Posterior vena cava (tissue), 2 donors: ENCODE measurements at places on chromosomes 2 and 18.

DNA sequence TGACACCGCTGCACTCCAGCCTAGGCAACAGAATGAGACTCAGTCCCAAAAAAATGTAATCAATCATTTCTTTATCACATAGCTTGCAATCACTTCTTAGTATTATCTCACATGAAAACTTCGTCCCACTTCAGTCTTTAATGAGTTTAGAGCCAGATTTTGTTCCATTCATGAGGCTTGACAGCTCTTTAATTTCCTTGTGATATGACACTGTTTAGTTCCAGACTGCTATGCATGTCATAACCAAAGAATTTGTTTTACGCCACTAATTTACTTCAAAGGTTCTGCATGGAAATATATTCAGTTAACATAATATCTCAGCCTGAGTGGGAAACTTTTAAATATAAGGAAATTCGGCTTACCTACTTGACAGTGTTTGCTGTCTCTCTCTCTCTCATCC, 113.1 kb downstream of the ZNF532 start:
- no peak for DNase-seq

DNA sequence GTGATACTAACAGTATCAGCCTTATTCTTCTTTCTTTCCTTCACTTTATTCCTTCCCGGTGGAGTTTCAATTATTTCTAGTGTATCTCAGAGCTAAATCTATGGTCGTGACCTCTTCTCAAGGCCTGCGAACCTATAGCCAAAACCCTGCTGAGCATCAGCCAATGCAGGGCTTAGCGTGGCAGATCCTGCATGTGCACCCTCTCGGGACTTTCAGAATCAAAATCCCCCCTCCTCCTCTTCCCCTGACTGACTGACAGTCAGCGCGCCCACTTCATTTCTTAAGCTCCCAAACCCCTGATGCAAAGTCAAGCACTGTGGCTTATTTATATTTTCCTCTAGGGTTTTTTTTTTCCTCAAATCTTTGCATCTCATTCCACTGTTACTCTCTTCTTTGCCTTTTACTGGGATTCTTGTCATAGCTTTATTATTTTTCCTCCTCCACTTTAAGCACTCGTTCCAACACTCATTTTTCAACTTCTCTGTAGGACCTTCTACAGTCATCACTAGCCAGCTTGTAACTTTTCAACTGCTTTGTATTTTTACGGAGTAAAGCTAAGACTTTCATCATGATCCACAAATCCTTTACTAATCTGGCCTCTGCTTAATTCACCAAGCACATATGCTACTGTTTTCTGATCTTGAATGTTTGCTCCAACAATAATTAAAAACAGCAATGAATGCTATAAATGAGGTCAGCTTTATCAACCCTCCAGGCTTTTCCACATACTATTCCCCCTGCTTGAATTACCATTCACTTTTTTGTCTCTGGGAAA, 896.5 kb upstream of the PIK3C3 start:
- DNase-seq, result no peak

DNA sequence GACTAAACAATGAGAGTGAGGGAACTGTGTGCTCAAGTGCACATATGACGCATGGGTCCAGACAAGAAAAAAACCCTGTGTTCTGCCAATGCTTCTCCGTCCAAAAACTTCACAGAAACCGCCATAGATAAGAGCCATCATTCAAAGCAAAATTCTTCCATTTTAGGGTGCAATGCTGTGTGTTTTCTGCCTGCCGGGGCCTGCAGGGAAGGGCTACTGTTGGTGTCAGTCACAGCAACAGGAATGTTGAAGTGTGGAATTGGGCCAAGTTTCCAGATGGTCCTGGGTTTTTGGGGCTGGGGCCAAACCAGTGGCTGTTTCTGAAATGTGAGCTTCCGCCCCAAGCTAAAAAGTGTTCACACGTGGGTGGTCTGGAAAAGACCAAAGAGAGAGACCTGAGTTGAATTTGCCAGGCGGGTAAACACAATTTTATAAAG, 677 bp upstream of the MC2R start:
- no peak for DNase-seq

DNA sequence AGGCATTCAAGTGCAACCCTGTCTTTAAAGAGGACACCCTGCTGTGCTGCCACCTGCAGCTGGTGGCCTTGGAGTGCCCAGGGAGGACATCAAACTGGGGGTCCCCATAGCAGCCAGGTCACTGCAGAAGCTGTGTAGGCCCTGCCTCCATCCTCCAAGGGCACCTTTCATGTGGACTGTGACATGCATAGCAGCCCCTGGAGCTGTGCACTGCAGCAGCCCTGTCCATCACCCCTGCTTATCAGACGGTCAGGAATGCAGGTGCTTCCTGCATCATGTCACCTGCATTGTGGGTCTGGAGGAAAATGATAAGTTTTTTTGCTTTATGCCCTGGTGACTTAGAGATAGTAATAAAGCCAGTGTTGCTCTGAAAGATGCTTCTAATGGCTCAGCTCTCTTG, 155.7 kb downstream of the DYSF start:
- DNase-seq, result peak; percentile 19

GRCh38 chr18:11323359-11323819, 174.0 kb upstream of the PIEZO2 start:
- peak; percentile 83 for DNase-seq

GRCh38 chr2:196711625-196712024, 72.1 kb downstream of the CCDC150 start:
- no peak for DNase-seq

GRCh38 chr2:67322353-67323001, 74.7 kb upstream of the ETAA1 start:
- peak; percentile 78 for DNase-seq

DNA sequence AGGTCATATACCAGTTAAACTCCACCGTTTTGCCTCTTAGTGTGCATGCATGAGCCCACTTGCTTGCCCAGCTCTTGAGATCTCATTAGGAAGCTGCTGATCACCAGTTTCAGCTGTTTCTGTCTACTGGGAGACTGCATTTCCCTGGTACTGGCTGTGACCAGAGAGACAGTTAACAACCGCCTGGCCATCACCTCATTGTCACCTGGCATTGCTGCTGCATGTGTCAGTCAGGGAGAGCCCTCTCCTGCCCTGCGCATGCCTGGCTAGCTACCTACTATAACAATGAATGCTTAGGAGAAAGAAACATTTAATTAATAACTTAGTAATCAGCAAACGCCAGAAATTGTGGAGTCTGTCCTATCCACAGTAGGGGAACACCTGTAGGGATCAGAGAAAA, 265.8 kb upstream of the CYRIA start:
- DNase-seq, result no peak

- no peak for DNase-seq
Measured at GRCh38 chr2:104125096-104125495, 728.8 kb upstream of the POU3F3 start.

DNA sequence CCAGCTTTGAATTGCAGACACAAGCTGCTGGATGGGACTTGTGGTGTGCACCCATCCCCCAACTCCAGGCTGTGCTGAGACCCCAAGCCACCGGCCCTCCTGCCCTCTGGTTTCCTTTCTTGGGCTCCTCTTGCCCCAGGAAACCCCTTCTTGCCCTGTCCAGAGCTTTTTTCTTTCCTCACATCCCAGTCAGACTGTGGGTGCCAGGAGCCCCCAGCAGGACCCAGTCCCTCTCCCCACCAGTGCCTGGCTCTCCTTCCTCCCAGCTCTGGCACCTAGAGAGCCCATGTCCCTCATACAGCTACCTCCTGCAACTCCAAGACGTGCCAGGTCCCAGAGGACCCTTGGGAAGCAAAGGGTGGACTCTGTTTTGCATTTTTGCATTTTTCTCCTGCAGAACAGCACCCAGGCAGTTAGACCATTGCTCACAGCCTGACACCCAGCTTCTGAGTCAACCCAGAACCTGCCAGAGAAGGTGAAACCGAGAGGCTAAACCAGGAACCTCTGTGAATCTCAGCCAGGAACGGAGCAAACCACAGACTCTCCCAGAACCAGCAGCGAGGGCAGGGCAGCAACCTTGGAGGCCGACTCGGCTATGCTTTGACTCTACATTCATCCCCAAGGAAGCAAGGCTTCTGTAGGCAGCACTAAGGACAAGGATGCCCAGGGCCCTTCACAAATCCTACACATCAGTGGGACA, 221.1 kb downstream of the ANAPC1 start:
- no peak for DNase-seq

DNA sequence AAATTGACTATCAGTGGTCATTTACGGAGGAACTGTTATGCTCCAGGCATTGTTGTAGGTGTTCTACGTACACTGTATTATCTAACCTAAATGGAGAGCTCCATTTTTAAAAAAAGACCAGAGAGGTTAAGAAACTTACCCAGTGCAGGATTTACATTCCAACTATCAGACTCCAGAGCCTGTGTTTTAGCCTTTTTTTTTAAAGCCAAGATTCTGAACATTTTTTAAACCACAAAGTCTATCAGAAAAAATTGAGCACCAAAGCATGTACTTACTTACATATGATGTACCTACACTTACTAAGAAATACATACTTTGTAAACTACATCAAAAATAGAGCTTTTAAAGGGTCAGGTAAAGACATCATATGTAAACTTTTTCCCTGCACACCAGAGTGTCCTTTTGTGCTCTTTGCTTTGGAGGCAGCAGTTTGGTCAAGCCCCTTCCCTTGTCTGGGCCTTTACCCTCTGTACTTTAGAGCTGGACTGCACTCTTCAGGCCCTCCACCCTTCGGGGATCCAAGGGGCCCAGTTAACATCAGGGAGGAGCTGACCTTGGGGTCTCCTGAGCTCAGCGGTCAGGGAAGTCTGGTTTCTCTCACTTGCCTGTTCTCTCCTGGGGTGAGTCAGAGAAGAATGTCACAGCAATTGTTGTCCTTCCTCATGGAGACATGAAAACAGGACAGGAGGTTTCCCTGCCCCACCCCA, 58.4 kb downstream of the ITGB1BP1 start:
- DNase-seq, result no peak

GRCh38 chr2:239188536-239188935, 212.3 kb downstream of the HDAC4 start:
- DNase-seq, result peak; percentile 76

DNA sequence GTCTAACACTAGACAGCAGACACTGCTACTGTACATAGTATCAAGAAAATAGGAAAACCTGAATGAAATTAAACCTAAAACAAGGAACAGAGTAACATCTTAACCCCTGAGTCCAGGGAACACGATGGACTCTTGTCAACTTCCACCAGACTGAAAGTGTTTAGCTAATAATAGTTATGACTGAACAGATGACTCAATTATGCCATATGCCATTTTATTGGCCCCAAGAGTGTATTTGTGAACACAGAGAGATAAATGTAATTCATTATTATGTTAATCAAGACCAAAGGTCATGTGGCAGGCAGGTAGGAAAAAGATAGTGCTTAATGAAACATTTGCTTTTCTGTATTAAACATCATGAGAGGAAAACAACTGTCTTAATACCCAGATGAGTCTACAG, 58.0 kb downstream of the NYAP2 start:
- DNase-seq, result no peak

DNA sequence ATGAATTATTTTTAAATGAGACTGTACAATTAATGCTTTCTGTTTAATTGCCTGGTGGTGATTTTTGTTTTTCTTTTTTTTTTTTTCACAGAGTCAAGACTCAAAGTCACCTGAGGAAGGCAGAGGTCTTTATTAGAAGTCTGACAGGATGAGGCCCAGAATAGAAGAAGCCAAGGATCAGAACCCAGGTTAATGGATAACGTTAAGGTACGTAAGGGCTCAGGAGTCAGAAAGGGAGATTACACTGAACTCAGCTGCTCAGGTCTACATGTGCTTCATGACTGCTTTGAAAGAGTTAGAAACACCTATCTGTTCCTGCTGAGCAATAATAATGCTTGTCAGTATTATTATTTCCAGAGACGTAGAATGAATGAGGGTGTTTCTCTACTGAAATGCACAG, 196.5 kb downstream of the LRATD1 start:
- DNase-seq, result no peak

GRCh38 chr18:48897531-48897930, 53.2 kb downstream of the SMAD7 start:
- peak; percentile 78 for DNase-seq

GRCh38 chr18:24022161-24022560, 7.6 kb downstream of the TTC39C start:
- DNase-seq, result no peak

DNA sequence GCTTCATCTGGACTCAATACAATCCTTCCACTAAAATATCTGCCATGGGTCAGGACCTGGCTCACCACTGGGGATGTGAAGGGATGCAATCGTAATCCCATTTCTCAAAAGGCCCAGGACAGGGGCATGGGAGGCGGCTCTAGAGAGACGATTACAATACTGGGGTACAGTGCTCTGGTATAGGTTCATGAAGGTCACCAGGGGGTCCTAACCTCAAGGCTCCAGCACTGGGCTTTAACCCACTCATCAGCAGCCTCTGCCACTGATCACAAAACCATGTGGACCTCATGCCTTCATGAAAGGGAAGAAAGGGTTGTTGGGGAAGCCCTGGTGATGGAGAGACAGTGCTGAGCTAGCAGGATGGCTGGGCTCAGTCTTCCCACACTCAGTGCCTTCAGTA, 48.8 kb downstream of the ADD2 start:
- no peak for DNase-seq

DNA sequence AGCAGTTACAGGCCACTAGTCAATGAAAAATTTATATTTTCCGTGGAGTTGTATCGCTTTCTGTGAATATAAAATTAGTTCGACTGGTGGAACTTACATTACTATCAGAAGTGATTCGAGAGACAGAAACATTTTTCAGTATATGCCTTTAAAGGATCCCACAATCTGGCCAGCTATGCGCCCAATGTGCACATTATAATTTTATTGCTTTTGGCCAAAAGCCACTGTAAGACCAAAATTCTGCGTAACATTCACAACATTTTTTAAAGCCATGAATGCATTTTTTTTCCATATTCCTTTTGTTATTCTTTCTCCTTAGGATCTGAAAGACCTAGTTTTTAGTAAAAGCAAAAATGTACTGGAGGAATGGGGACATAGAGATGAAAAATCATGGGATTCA, 131.0 kb upstream of the CHAC2 start:
- DNase-seq, result no peak

DNA sequence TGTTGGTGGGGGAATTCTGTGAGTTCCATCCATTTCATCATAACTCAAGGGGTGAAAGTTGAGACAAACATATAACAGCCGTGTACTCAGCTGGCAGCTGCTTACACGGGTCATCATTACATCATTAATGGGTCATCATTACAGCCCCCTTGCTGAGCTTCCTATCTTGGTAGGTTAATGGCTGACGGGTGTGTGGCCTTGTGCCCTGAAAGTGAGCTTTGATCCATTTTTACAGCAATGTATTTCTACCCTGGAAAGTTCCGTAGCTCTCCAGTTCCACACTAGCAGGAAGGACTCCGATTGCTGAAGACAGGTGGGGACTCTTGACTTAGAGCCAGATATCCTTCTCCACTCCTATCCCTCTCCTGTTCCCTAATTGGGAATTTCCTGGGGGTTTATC, 105.2 kb upstream of the DLX2 start:
- DNase-seq, result no peak

DNA sequence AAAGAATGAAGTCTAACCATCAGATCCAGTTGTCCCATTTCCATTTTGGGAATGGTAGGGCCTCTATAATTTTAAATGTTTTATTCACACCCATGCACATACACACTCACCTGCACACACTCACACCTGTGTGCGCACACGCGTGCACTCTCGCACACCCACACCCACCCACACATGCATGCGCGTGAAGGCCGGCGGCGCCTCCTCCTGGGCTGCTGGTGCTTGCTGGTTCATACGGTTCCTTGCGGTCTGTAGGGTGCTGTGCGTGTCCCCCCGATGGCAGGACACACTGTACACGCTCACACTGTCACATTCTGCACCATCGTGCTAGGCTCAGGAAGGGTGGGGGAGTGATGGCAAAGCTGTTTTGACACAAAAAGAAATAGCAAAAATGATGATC, 63.2 kb downstream of the TSHZ1 start:
- no peak for DNase-seq
